Kidney glomerular epithelial cell (primary cell): ENCODE measurements at places on chromosomes 1 and 21.

- DNase-seq, result no peak
These were observed 63.6 kb upstream of the ETV3 start for GRCh38 chr1:157201767-157202166.

- peak; percentile 25 for DNase-seq
These were observed 953 bp downstream of the PTPRU start for GRCh38 chr1:29237129-29237821.

GRCh38 chr1:56330391-56331026 is 248.9 kb downstream of the PLPP3 start:
- peak; percentile 16 for DNase-seq

- DNase-seq, result no peak
These were observed 91.9 kb downstream of the CSMD2 start for GRCh38 chr1:34073028-34073695.

DNA sequence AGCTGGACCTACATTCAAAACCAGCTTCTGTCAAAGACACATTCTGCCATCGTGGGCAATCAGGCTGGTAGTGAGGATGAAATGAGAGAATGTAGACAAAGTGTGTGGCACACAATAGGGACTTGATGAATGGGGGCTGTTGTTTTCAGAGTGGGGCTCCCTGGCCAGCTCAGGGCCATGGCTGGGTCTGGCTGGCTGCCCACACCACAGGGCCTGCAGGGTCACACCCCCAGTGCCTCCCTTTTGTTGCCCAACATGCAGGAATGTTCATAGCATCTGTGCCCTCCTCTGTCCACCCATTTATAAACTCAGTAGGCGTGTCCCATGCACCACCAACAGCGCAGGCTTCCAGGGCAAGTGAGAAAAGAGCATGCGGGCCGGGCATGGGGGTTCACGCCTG is 20.8 kb upstream of the ECE1 start:
- DNase-seq, result no peak

GRCh38 chr1:76336931-76337371 is 262.4 kb downstream of the ST6GALNAC3 start:
- no peak for DNase-seq

GRCh38 chr1:62406576-62406975 is 30.3 kb upstream of the USP1 start:
- no peak for DNase-seq

DNA sequence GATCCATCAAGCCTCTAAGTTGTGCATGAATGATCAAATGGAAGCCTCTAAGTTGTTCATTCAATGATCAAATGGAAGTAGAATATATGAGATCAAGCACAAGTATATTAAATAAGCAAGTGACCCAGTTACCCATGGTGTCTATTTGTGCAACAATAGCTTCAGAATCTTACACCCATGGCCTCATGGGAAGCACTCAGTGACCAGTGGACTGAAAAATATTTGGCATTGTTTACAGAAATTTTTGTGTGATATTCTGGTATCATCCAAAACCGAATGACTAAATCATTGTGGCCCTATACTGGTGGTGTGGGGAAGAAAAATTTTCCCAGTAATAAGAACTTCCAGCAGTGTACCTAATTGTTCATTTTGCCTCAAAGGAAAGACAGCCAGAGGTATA is 46.6 kb downstream of the DUSP10 start:
- DNase-seq, result no peak

GRCh38 chr1:18564676-18565075 is 66.0 kb upstream of the PAX7 start:
- no peak for DNase-seq

DNA sequence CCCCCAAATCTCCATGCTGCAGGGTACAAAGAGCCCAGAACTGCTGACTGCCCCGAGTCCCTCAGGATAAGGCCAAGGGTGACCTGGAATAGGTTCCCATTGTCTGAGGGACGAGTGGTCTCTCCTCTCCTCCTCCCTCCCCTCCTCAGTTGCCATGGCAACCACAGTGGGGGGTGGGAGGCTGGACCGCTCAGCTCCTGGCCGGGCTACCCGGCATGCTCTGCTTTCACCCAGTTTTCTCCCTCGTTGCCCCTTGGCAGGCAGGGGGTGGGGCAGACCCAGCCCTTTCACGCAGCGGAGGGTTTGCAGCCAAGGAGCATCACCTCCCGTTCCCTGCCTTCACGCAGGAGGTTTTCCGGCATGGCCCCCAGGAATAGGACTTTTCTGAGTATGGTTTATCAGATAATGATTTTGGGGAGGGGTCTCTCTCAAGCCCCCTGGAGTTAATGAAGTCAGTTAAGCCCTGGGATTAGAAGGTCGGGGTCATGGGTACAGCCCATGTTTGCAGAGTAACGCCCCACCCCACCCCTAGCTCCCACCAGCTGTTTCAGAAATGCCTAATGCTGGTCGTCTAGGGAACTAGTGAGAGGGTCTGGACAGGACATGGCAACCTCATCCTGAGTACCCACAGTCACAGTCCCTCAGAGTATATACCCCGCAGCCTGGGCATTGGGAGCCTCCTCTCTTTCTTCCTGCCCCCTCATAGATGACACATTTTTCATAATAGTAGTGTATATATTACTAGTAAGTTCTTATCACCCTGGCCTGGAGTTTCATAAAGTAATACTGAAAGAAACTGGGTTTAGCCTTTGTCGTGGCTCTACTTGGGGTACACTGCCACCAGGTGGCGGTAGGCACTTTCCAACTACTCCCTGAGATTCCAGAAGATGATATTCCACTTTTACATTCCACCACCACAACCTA is 20.7 kb downstream of the C1QB start:
- DNase-seq, result peak; percentile 62

DNA sequence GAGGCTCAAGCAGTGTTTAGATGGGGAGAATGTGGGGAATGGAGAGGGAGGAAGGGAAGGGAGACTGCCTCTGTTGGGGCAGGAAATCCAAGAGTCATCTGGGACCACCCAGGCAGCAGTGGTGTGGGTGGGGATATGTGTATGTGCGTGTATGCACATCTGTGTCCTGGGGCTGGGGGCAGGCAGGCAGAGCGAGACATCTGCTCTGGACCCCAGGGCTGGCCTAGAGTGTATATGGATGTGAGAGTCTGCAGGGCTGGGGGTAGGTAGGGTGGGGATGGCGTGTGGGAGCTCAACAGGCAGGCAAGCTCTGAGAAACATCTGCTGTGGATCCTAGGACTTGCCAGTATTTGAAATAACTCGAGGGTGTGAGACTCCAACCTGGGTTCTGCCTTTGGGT is 3.5 kb downstream of the PTCH2 start:
- DNase-seq, result no peak

DNA sequence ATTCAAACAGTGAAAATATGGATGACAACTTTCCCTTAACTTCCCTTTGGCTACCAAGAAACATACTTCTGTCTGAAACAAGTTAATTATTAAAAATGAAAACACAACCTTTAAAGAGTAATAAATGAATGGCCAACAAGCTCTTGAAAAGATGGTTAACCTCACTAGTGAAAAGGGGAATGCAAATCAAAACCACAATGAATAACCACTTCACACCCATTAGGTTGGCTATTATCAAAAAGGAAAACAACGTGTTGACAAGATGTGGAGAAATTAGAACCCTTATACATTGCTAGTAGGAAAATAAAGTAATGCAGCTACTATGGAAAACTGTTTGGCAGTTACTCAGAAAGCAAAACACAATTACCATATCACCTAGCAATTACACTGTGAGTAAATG is 14.1 kb downstream of the COP1 start:
- DNase-seq, result peak; percentile 50

GRCh38 chr21:33412832-33413519 is 9.8 kb downstream of the IFNGR2 start:
- peak; percentile 73 for DNase-seq

DNA sequence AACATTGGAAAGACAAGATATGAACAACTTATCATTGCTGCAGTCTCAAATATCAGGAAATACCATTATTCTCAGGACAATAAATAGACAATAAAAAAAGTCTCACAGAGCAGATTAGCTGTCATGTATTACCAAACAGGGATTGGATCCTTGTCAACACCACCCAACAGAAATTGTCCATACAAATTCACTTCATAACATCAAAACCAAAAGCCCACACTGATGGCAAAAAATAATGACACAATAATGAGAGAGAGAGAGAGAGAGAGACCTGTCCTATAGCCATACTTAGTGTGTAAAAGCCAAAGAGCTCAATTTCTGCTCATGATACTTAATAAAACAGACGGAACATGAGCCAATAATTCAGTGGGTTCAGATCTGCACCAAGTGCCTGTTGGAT is 96.5 kb downstream of the PPIAL4G start:
- no peak for DNase-seq

DNA sequence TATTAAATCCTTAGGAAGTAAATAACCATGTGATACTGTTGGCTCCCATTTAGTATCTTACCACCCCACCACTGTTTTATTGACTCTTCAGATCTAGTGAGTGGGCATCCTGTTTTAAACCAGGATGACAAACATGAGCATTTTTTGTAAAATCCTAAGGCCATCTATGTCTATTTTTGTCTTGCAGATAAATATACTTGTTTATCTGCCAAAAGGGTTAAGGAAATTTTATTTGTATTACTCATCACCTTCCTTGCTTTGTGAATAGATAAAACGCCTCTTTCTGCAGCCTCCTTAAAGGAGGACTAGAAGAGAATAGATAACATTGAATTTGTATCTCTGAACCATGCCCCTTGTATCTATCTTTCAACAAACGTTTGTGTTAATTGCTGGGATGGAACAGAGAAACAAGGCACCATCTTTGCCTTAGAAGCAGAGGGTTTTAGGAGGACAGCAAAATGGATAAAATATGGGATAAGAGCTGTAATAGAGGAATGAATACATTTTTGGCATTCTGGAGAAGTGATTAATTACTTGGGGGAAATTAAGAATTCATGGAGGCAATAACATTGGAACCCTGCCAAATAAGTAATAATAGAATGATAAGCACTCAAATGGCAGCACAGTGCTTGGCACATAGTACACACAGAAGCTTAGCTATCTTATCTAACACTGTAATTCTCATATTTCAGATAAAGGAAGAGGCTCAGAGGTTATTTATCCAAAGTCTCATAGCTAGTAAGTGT is 14.7 kb downstream of the YTHDF2 start:
- DNase-seq, result peak; percentile 16

DNA sequence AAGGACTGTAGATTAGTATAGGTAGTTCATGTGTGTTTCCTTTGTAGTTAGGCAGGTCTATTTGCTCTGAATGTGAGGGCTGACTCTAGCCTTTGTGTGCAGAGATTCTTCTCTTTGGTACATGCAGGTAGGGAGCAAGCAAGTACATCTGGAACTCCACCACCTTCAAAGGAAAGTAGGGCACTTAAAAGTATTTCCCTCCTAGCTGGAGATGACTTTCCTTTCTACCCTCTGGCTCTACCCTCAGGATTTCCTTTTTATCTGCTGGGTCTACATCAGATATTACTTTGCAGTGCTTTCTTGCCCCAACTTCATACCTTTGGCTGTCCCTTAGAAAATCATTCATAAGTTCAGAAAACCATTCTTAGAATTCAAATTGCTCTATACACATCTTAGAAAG is 91.7 kb upstream of the HIVEP3 start:
- no peak for DNase-seq

- no peak for DNase-seq
These were observed 278.9 kb downstream of the TGFB2 start for GRCh38 chr1:218624052-218624451.

GRCh38 chr1:24168245-24168644 is 18.8 kb downstream of the IFNLR1 start:
- DNase-seq, result no peak

GRCh38 chr1:93874025-93874651 is 4.9 kb downstream of the DNTTIP2 start:
- peak; percentile 28 for DNase-seq

GRCh38 chr1:37325010-37325409 is 149.4 kb upstream of the ZC3H12A start:
- no peak for DNase-seq

- DNase-seq, result no peak
These were observed 9.2 kb downstream of the CSTB start for GRCh38 chr21:43766734-43767497.

- DNase-seq, result peak; percentile 35
These were observed 34.9 kb downstream of the ECE1 start for GRCh38 chr1:21255284-21255942.

GRCh38 chr21:41226853-41227252 is 58.9 kb downstream of the BACE2 start:
- no peak for DNase-seq
